ENCODE measurements at places on chromosomes 4 and X.

DNA sequence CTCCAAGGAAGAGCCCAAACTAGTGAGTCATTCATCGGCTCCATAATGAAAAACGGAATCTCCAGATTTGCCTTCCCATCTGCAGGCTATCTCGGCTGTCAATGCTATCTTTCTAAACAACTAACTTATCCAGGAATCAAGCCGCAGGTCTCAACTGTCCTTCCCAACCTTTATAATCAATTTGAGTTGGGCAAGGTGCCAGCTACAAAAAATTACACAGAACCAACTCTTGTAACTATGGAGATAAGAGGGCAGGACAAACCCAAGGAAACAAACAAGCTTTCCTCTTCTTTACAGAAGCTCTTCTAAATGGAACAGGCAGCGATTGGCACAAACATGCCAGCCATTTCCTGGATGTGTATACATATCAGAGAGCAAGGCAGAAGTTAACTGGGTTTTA lies 61.2 kb upstream of the RAI2 start:
- no peaks in the 10 kb centered on the region for H3K4me1 ChIP-seq
- H3K27ac ChIP-seq = no peak overlapping the region
- H3K27me3 ChIP-seq = no peaks in the 10 kb centered on the region
- no peak for DNase-seq
- no peaks in the 10 kb centered on the region for H3K36me3 ChIP-seq

- H3K27ac ChIP-seq = no peak overlapping the region
- peaks cover 4% of the 10 kb centered on the region for H3K4me1 ChIP-seq
- no peaks in the 10 kb centered on the region for H3K27me3 ChIP-seq
Observed at GRCh38 chr4:67809502-67809901, 55.3 kb upstream of the GNRHR start.

DNA sequence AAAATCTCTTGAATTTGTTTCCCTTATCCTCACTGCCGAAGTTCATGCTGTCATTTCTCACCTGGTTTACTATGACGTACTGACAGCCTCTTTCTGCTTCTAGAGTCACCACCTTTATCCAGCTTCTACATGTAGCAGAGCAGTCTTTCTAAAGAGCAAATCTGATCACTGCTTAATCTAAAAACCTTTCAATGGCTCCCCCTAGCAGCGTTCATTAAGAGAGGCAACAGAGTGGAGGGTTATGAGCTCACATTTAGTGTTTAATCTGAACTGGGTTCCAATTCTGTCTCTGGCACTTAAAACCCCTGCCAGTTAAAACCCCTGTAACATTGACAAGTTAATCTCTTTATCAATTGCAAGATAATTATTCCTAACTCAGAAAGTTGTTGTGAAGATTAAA lies 4.4 kb downstream of the RBPJ start:
- DNase-seq = no peak
- no peaks in the 10 kb centered on the region for H3K27me3 ChIP-seq
- peak overlapping the region; percentile 50 for H3K4me3 ChIP-seq

GRCh38 chr4:40283968-40284367 lies 51.2 kb upstream of the CHRNA9 start:
- no peak overlapping the region for H3K4me3 ChIP-seq
- H3K27me3 ChIP-seq = peaks cover 5% of the 10 kb centered on the region
- DNase-seq = no peak
- H3K36me3 ChIP-seq = no peaks in the 10 kb centered on the region

DNA sequence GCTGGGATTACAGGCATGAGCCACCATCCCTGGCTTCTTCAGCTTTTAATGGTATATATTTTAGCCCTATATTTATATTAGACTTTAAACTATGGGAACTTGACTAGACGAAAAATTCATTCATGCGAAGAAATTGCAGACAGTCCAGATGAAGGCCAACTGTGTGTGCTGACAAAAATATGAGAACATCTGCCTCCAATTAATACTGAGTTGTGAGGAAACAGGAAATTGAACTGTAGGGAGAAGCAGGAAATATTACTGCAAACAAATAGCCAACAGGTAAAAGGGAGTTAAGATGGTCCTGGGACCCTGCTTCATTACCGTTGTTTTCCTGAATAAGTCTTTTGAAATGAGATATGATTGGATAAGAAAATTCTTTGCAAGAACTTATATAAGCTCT lies 26.3 kb downstream of the MGARP start:
- H3K4me3 ChIP-seq = no peak overlapping the region
- DNase-seq = no peak
- no peaks in the 10 kb centered on the region for H3K27me3 ChIP-seq

DNA sequence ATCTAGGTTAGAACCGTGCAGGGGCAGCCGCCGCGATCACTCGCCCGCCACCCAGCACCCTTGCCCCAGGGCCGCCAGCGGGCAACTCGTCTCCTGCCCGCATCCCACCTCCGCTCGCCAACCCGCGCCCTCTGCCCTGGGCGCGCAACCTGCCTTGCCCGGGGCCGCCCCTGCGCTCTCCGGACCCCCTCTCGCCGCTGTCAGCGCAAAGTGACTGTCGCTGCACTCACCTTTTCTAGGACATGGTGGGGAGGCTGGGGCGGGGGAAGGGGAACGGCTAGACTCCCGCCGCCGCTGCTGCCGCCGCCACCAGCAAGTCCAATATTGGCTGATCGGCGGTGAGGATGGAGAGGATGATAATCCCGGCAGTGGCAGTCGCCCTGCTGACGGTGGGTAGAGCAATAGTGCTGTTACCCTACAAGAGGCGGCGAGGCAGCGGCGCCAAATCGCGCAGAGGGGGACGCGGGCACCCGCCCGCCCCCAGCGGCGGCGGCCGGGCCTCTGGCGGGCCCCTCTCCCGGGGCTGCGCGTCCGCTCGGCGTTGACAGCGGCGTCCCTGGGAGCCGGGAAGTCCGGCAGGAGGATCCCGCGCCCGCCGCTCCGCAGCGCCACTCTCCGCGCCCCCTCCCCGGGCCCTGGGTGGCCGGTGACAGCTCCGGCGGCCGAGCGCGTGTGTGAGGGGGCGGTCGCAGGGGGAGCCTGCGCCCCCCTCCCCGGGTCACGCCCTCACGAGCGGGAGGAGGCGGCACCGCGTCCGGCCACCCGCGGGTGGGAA lies 2.3 kb upstream of the NR3C2 start:
- no peak overlapping the region for H3K27ac ChIP-seq
- peak; percentile 56 for DNase-seq
- no peaks in the 10 kb centered on the region for H3K36me3 ChIP-seq
- peaks cover 22% of the 10 kb centered on the region for H3K4me1 ChIP-seq
- peaks cover 60% of the 10 kb centered on the region for H3K27me3 ChIP-seq

DNA sequence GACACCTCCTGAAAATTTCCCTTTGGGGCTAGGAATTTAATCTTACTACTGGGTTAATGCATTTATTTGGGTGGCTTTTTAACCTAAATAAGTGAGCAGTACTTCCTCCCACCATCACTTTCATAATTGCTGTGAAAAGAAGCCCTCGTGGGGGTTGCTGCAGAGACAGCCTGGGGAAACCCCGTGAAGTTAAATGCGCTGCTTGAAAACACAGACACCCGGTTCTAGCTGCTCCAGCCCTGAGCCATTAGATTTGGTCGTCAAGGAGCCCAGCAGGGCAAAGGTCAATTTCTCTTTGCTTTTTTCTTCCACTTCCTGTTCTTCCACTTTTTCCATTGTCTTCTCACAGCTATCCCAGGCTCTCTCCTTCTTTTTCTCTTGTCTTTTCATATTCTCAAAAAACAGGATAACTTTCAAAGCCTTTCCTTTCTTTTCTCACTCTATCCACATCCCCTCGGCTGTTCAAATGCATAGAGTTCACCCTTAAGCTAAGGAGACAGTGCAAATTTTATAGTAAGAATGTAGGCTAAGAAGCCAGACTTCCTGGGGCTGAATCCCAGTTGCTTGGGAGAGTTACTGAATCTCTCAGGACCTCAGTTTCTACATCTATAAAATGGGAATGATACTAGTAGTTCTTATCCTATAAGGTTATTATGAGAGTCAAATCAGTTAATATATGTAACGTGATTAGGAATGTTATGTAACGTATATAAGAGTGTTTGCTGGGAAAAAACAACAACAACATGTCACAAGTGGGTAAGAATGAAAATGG lies 91.5 kb upstream of the ZNF827 start:
- H3K27ac ChIP-seq = peak overlapping the region; percentile 93
- no peaks in the 10 kb centered on the region for H3K27me3 ChIP-seq
- no peak overlapping the region for H3K4me3 ChIP-seq
- DNase-seq = no peak

GRCh38 chrX:65463550-65463949 lies 71.0 kb downstream of the LAS1L start:
- peaks cover 20% of the 10 kb centered on the region for H3K4me1 ChIP-seq
- DNase-seq = peak; percentile 11
- peak overlapping the region; percentile 31 for H3K4me3 ChIP-seq

- no peak overlapping the region for H3K27ac ChIP-seq
- H3K4me1 ChIP-seq = peaks cover 53% of the 10 kb centered on the region
- H3K36me3 ChIP-seq = no peaks in the 10 kb centered on the region
Observed at GRCh38 chr4:30836231-30836630, 116.1 kb downstream of the PCDH7 start.

All from WTC11 (cell line).